Activated naive CD8-positive, alpha-beta T cell treated with anti-CD3 and anti-CD28 coated beads, Interleukin-2, amount 50 U/mL, for 16 hours (primary cell): ENCODE measurements at places on chromosomes 6 and 20.

DNA sequence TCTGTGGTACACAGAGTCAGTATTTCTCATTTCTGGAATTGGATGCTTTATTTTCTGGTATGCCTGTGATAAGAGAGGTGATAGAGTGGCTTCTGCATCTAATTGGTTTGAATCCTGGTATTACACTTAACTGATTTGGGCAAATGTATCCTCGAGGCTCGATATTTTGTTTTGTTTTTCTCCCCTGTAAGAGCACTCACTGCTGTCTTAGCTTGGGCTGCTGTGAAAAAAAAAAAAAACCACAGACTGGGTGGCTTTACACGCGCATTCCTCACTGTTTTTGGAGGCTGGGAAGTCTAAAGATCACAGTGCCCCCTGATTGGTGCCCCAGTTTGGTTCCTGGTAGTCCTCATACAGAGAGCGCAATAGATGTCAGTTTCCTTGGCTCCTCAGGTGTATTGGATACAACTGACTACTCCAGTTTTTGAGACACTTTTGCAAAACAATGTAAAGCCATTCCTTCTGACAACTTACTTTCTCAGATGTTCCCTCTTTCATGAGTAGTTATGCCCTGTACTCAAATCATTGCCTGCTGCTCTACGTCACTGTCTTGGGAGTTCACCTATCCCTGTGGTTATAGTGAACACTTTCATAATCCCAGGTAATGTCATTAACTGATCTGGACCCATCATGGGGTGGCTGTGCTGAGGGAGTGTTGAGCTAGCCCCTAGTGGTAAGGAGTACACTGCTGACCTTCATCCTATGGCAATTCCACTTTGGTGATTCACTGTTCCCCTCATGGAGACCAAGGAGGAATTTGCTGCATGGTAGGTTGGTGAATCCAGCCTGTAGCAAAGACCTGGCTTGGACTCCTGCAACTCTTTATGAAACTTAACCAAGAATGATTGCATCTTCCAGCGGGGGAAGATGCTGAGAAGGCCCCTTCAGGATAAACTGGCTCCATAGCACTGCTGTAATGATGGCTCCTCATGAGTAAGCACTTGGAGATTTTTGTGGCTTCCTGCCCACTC, 3.5 kb upstream of the ACAT2 start:
- no peak for DNase-seq

DNA sequence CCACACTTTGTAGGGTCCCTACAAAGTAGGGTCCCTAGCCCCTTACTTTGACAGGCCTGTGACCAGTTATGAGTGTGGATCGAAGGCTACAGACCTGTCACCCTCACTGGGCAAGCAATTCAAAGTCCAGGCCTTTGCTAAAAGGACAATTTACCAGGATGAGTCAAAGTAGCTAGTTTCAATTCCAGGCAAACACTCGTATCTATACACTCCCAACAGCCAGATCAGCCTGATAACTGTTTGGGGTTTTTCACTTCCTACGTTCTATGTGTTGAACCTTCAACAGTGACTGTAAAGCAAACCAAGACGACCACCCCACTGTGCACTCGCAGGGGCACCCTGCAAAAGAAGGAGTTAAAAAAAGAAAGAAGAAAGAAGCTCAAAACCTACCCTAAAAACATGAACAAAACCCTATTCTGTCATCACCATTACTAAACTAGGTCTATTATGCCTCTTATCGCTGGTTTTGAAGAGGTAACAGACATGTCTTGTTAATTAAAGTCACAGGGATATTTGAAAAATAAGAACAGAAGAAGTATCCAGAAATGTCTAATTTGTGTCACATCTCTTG, 3.2 kb downstream of the GFOD1 start:
- DNase-seq = no peak

- no peak for DNase-seq
These were observed 233.4 kb upstream of the ID4 start for GRCh38 chr6:19603721-19604120.

GRCh38 chr6:103184776-103185175, 1674.9 kb downstream of the HACE1 start:
- no peak for DNase-seq

DNA sequence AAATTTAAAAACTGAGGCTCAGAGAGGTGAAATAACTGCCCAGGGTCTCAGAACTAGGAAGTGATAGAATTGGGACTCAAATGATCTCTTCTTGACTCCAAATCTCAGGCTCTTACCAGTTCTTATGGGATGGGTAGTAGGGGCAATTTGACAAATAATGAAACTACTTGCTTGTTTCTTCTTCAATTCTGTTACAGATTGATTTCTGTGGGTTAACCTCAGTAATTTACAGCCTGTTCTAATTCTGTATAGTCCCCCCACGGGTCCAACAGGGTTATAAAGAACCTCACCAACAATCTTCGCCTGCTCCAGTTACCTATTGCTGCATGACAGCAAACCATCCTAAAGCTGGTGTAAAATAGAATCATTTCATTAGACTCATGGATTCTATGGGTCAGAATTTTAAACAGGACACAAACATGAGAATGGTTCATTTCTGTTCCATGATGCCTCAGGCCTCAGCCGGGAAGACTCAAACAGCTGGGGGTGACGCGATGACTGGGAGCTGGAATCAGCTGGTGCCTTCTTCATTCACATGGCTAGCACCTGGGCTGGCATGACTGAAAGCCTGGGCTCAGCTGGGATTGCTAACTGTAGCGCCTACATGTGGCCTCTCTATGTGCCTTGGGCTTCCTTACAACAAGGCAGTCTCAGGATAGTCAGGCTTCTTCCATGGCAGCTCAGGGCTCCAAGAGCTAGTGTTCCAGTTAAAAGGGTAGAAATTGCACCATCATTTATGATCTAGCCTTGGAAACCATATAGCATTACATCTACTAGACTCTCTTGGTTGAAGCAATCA, 6.6 kb upstream of the WFDC2 start:
- no peak for DNase-seq

DNA sequence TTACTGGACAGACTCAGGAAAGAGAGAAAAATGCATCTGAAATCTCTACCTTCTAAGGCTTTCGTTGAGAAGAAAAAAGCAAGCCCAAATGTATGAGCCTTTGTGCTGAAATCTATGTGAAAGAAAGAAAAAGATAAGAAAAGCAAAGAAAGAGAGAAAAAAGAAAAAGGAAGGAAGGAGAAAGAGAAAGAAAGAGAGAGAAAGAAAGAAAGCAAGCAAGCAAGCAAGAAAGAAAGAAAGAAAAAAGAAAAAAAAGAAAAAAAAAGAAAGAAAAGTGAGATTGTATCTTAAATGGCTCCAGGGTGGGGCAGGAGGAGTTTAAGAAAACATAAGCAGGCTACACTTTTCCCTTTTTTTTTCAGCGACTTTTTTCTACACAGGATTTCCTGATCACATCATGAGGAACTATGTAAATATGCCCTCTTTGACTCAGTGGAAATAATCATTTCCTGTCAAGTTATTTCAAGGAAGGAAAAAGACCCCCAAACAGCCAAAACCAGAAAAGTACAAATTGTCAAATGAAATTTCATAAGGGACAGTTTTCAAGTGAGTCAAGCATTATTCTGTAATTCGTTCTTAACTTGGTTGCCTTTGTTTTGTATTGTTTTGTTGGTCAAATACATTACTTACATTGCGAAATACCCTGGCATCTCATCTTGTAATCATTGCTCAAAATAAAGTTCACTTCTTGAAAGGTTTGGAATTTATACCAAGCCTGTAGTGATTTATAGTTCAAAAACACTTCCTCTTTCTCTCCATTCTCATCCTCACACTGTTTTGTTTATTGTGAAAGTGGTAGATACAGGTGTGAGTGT, 79.5 kb upstream of the RNF217 start:
- DNase-seq = no peak

DNA sequence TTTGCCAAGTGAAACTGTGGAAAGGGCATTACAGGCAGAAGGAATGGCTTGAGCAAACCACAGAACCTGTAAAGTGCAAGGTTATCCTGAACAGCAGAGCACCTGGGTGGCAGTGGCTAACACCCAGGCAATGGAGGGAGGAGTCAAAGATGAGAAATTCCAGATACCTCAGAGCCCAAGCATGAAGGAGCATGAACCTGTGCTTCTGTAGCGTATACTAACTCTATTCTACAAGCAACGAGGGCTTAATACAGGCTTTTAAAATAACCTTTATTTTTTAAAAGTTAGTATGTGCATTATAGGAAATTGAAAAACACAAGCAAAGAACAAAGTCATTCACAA, 77.0 kb downstream of the CNBD2 start:
- no peak for DNase-seq

DNA sequence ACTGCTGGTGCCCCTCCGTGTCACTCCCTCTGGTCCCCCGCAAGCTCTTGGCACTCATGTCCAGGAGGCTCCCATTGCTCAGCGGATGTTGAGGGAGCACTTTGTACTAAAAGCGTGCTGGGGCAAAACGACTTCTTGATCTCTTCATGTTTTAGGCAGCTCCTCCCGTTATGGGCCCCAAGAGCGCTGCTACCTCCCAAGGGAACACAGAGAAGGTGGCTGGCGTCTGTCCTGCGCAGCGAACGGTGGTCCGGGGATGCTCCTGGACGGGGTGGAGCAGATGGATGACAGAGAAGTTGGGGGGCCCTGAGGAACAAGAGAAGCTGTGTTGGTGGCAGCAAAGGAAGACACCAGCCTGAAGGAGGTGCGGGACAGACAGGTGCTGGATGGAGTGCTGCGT, 99.8 kb downstream of the TMEM242 start:
- DNase-seq = no peak

DNA sequence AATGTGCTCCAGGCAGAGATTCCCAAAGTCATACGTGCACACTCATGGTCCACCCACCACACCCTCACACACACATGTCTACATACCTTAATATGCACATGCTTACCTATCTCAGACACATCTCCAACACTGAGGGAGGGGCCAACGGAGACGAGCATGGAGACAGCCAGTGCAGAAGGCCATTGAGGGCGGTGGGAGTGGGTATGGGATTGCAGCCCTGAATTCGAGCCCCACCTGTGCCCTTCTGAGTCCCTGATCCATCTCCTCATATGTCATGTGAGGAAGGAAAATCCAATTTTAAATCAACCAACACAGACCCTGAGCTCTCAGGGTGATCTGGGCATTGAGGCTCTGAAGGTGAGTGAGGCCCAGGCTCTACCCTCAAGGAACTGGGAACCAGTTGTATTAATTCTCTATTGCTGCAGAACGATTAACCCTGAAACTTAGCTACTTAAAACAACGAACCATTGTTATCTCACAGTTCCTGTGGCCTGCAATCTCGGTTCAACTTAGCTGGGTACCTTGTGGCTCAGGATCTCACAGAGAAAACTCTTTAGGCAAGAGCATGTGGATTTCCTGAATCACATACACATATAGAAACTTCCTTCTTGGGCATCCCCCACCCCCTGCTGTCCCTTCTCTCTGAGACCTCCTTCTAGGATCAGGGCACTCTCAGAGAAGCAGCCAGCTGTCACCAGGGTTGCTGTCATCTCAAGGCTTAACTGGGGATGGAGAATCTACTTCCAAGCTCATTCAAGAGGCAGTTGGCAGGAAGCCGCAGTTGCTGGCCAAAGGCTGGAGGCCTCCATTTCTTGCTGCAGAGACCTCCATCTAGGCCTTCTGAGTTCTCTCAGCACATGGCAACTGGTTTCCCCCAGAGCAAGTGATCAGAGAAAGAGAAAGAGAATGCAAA, 28.3 kb downstream of the GLP1R start:
- no peak for DNase-seq

DNA sequence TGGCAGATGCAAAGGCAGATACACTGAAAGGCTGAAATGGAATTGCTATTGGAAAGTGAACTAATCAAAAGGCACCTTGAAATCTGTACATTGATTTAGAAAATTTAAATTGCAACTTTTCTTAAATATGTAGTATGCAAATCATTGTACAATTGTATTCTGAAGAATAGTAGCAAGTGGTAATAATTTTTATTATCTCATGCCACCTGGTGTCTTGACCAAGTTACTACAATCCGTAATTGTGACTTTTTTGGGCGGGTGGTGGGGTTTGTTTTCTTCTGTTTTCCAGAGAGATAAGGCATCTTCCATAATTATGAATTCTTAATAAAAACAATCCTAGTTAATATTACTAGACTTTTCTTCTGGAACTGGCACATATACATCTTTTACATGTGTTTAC, 12.5 kb upstream of the BCKDHB start:
- DNase-seq = no peak

- no peak for DNase-seq
These were observed 21.7 kb upstream of the BNIP5 start for GRCh38 chr6:36358226-36358915.

GRCh38 chr20:59118855-59119254, 44.8 kb upstream of the ZNF831 start:
- DNase-seq = no peak

GRCh38 chr6:153942361-153942760, 96.7 kb upstream of the OPRM1 start:
- no peak for DNase-seq

DNA sequence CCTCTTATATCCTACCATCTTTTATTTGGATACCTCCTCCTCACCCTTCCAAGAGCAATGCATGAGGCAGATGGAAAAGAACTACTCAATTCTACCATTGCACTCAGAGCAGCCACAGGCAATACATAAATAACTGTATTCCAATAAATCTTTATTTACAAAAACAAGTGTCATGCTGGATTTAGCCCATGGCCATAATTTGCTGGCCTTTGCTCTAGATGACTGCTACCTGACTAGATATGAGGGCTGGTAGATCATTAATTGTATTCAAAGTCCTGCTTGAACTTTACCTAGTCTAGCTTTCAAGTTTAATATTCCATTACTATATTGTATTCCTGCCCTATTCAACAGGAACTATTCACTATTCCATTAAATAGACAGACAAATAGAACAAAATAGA, 37.1 kb downstream of the AFG1L start:
- DNase-seq = no peak

- DNase-seq = no peak
These were observed 8.0 kb downstream of the LAMA5 start for GRCh38 chr20:62359043-62359490.

DNA sequence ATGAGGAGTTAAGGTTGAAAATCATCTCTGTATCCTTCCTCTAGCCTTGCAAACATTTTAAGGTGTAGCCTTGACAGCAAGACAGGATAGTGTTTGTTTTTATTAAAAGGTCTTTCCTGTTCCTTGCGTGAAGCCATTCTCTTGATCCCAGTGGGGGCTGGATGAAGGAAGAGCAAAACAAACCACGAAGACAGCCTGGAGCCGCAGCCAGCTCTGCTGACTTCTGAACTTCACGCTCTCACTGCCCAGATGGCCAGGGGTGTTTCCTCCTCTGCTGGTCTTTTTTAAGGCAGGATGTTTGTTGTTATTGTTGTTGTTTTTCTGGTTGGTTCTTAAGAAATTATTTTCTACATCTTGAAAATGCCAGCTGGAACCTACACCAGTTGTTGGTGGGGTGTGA, 156.4 kb downstream of the MTHFD1L start:
- DNase-seq = no peak
